ENCODE measurements at places on chromosomes 5 and 9.

GRCh38 chr5:81482595-81482994, 88.7 kb upstream of the ACOT12 start:
- DNase-seq = peak; percentile 46

- DNase-seq = no peak
Measured at GRCh38 chr5:77900691-77901090, 124.6 kb upstream of the TBCA start.

DNA sequence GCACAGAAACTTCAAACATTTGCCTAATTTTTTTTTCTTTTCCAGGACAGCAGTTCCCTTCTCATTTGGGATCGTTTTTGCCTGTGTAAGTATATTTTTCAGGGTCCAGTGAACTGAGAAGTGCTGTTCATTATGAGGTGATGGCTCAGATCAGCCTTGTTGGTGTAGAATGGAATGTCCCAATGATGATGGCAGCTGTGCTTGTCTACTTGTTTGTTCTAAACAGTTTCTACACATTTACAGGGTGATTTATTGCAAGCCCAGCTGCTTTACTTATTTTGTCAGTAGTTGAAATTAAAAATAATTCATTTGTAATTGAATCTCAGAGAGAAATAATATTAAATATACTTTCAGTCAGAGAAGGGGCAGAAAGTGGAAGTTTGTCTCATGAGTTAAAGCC, 337.6 kb upstream of the SEMA6A start:
- DNase-seq = no peak

GRCh38 chr9:129619787-129620668, 873 bp downstream of the C9orf50 start:
- no peak for DNase-seq

- DNase-seq = peak; percentile 60
Measured at GRCh38 chr9:114487607-114488300, 17.5 kb downstream of the WHRN start.

GRCh38 chr9:133959966-133960567, 32.1 kb downstream of the VAV2 start:
- DNase-seq = no peak

- DNase-seq = no peak
Measured at GRCh38 chr5:94244921-94245320, 373.5 kb downstream of the KIAA0825 start.

GRCh38 chr5:169183576-169183975, 117.4 kb downstream of the SLIT3 start:
- no peak for DNase-seq

- DNase-seq = no peak
Measured at GRCh38 chr5:150266871-150267291, 22.7 kb downstream of the CAMK2A start.

DNA sequence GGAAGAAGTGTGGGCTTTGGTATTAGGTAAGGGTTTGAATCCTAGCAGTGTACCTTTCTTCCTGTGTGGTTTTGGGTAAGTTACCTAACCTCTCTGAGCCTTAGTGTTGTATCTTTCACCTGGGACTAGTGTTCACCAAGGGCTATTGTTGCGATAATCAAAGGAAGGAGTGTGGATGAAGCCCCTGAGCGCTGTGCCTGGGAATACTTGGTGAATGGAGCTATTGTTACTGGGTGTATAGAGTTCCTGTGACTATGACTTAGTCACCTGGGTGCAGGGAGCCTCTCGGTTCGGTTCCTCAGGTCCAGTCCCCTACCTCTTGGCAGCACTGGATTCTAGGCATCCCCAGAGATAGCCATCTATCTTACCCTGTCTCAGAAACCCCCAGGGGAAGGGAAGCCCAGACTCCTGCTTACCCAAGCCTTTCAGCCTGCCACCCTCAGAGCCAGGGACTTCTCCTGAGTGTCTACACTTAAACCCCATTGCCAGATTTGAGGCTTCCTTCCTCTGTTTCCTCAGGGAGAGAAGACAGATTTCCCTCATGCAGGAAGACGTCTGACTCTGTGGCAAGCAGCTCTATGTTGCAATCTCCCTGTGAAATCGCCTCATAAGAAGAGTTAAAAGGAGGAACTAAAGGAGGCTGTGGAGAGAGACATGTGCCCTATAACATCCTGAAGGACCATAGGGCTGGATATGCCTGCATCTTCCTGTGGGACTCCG, 181.0 kb upstream of the PITX1 start:
- peak; percentile 87 for DNase-seq

DNA sequence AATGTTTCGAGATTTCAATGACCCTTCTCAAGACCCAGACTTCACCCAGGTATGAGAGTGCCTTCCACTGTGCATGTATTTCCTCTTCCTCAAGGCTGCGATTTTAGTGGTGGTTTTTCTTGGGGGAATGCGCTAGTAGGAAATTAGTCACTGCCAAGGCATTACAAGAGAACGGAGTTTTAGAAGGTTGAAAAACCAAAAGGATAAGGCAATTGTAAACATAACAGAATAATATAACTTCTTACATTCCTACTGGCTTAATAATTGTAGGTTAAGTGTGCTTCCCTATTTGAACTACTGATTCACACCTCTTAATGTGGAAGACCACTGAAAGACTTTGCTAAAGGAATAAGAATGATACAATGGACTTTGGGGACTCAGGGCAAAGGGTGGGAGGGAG, 38.9 kb downstream of the ACO1 start:
- DNase-seq = peak; percentile 92

- no peak for DNase-seq
Measured at GRCh38 chr5:157729858-157730257, 1.4 kb upstream of the THG1L start.

GRCh38 chr9:129624168-129624759, 1.7 kb upstream of the NTMT1 start:
- peak; percentile 32 for DNase-seq

- DNase-seq = no peak
Measured at GRCh38 chr9:115923410-115923809, 230.2 kb upstream of the PAPPA start.

DNA sequence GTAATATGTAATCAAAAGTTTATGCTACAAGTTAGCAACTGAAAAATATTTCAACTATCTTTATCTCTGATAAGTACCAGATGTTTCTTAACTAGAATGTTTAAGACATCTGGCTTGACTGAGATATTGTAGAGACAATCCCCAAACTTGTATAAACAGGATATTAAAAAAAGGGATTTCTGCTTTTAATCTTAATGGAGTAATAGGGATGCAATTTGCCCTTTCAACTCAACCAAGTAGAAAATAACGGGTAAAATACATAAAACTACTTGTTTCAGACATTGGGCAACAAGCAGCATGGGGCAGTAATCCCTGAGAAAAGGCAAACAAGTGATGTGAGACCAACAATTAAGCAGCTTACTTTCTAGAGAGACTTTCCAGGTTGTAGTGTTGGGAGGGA, 9.4 kb upstream of the ADAMTS12 start:
- DNase-seq = peak; percentile 53

DNA sequence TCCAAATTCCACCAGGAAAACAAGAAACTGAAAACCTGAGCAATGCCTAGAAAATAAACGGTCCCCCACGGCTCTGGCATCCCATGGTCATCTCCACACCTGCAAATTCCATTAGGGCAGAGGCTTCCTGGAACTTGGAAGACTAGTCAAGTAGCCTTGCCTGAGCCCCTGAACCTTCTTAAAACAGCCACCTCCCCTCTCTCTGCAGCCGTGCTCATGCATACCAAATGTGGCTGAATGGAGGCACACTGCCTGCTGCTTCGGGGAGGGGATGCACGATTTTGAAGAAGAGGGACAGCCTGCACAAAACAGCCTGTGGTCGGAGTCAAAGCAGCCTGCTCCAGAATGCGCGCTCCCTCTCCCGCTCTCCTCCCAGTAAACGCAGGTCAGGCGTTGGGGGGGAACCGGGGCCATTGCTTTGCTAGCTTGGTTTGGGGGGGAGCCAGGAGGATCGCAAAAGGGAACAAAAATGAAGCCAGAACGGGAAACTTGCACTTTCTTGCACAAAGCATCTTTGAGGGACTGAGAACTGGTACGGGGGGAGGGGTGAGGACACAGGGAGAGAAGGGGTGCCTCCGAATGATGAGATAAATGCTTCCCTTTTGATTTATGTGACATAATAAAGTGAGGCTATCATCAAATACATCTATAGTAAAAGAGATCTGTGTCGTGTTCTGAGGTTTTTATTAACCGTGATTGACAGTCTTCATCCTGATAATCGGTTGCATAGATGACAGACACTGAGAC, at the start of gene TRPM3:
TSS of gene TRPM3 (minus strand) at position 347 of the 747 bp plus-strand sequence. CDS start at position 80, 267 bp downstream.
- DNase-seq = no peak

- DNase-seq = no peak
Measured at GRCh38 chr9:133467101-133467500, 7.3 kb downstream of the CACFD1 start.

DNA sequence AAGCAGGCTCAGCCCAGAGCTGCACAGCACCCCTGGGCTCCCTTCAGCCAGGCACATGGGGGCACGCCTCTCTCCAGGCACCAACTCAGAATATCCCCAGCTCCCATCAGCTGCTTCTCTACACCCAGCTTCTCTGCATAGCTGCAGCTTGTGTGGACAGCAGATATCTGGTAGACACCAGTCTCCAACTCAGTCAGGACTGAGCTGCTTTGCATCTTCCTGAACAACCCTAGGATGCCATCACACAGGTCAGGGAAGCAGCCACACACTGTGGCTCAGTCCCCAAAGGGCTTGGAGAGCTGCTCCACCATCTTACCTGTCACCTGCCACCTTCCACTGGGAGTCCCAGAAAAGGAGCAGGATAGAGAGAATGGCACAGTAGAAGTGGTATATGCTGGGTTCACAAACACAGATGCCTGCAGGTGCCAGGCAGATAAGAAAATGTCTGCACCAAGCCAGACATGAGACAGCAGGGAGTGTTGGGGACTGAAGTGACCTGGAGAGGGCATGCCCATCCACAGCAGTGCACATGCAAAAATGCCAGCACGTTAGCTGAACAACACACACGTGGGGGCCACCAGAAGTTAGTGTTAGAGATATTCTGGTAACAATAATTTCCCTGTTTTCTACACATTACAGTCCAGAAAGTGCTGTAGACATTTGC, 42.0 kb downstream of the THBS4 start:
- DNase-seq = no peak

DNA sequence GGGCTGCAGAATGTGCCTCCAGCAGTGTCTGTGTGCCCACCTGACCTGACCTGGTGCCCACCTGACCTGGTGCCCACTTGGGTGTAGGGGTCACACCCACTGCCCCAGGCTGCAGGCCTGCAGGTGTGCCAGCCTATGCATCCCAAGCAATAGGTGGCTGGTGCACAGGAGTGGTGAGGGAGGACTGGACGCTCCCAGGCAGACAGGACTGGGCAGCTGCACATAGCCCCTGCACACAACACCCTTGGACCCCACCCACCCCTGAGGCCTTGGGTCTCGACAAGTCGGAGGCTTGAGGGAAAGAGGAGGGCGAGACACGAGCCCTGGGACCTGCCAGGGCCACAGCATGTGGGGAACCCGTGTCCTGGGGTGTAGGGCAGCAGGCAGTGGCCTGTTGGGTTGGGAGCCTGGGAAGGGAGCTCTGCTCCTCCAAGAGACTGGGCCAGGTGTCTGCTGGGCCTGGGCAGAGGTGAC, 10.8 kb upstream of the NRARP start:
- DNase-seq = no peak

GRCh38 chr5:60497706-60498500, 202.1 kb downstream of the DEPDC1B start:
- DNase-seq = peak; percentile 80

DNA sequence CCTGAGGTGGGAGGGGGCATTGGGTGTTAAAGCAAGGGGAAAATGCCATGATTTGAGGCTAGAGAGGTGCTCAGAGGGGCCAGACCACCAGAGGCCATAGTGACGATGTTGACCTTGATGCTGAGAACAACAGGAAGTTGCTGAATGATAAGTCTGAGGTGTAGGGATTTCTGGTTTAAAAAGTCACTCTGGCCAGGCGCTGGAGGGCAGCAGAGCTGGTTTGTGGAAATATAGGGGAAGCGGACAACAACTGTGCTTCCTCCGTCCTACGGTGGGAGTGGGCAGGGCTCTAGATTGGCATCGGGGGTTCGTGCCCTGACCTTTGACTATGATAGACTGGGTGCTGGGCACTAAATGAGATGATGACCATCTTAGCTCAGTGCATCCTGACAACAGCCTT, 44.7 kb downstream of the STOM start:
- no peak for DNase-seq

DNA sequence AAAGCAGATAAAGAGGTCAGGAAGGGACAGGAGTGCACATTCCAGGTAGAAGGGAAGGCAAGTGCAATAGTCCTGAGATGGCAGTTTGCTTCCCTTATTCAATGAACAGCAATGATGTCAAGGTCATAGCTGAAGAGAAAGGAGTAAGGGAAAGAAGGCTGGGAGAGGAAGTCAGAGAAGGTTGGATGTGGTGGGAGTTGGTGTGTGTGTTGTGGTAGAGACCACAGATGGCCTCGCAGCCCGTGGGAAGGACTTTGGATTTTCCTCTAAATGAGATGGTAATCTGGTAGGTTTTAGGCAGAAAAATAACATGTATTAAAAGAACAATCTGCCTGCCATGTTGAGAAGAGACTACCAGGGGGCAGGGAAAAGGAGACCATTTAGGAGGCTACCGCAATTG, 25.1 kb upstream of the LPAR1 start:
- DNase-seq = no peak

GRCh38 chr5:54013556-54014194, 296.7 kb downstream of the ARL15 start:
- DNase-seq = peak; percentile 83

- no peak for DNase-seq
Measured at GRCh38 chr9:111985315-111985714, 88.7 kb downstream of the UGCG start.

DNA sequence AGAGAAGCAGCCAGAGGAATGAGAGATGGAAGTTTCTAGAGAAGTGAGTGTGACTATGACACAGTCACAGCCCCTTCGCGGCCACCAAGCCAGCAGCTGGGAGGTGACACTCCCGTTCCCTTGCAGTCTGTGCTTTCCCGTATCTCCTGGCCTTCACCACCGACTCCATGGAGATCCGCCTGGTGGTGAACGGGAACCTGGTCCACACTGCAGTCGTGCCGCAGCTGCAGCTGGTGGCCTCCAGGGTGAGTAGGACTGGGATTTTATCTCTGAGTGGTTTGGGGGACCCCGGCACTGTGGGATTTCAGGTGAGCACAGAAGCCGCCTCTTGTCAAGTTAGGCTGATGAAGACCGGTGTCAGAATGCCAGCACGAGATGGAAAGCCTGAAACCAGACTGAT, 12.1 kb upstream of the SLC2A8 start:
- no peak for DNase-seq

GRCh38 chr5:73295447-73295846, 122.5 kb downstream of the TMEM174 start:
- no peak for DNase-seq

DNA sequence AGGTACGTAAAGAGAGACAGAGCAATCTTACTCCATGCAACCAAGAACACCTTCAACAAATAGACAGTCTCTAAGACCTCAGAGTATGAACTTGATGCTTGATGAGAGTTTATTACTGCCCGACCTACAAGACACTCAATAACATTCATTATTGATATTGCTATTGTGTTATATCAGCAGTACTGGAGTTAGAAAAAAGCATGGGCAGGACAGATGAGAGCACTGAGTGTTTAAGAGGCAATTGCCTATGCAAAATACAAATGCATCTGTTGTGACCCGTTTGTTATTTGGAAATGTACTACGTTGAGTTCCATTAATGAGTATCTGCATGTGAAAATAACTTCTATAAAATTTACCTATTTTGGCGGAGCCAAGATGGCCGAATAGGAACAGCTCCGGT, 8.1 kb upstream of the MARCOL start:
- DNase-seq = no peak
